Keratinocyte (primary cell): ENCODE measurements at places on chromosomes 12 and 14.

- no peak for DNase-seq
Observed at GRCh38 chr12:104115587-104115975, 22.4 kb downstream of the NFYB start.

- DNase-seq, result no peak
Observed at GRCh38 chr12:124523071-124523470, 44.3 kb downstream of the NCOR2 start.

DNA sequence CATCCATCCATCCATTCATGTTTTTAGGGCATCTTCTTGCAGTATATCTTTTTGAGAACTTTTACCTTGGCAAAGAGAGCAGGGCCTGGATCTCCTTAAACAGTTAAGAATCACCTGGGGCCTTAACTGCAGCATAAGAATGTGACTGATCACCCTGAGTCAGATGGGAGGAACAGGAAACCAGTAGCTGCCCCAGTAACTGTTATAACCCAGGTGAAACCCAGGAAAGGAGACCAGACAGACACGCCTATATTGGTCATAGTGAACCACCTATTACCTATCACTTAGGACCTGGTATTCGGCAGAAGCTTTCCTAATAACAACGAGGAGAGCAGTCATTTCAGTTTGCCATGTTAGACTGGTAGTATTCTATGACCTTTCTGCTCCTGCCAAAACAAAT, 43.4 kb upstream of the NR2C1 start:
- peak; percentile 91 for DNase-seq

DNA sequence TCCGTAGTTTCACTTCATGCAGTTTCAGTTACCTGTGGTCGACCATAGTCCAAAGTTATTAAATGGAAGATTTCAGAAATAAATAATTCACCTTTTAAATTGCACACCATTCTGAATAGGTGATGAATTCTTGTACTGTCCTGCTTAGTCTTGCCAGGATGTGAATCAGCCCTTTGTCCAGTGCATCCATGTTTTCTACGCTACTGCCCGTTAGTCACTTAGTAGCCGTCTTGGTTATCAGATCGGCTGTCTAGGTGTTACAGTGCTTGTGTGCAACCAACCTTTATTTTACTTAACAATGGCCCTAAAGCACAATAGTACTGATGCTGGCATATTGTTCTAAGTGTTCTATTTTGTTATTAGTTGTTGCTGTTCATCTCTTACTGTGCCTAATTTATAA, 146.7 kb downstream of the ACSS3 start:
- DNase-seq, result no peak

DNA sequence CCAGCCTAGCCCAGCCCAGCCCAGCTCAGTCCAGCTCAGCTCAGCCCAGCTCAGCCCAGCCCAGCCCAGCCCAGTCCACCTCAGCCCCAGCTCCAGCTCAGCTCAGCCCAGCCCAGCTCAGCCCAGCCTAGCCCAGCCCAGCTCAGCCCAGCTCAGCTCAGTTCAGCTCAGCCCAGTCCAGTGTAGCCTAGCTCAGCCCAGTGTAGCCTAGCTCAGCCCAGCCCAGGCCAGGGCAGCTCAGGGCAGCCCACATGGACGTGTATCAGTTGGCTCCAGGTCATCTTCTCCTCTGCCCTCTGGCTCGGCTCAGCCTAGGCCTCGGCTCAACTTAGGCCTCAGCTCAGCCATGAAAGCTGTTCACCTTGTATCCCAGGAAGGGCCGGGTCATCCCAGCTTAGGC, 64.7 kb downstream of the TMEM121 start:
- DNase-seq, result no peak
